Psoas muscle (tissue), 8 donors: ENCODE measurements at places on chromosomes 6 and 20. TPM values are rescaled to one million over a fixed set of nuclear protein-coding genes. Genes with fewer than 3 reads are reported as not detected.

GRCh38 chr20:10565191-10565921, 108.4 kb downstream of the JAG1 start:
- H3K36me3 ChIP-seq, result no peaks in the 10 kb centered on the region
- H3K27me3 ChIP-seq, result no peaks in the 10 kb centered on the region
- no peaks in the 10 kb centered on the region for H3K4me1 ChIP-seq
- peak; percentile 24 for DNase-seq
- no peak overlapping the region for H3K27ac ChIP-seq

GRCh38 chr6:165718491-165718891, 55.5 kb upstream of the PDE10A start:
- H3K27me3 ChIP-seq, result no peaks in the 10 kb centered on the region
- DNase-seq, result no peak
- no peak overlapping the region for H3K27ac ChIP-seq
- no peak overlapping the region for H3K4me3 ChIP-seq

DNA sequence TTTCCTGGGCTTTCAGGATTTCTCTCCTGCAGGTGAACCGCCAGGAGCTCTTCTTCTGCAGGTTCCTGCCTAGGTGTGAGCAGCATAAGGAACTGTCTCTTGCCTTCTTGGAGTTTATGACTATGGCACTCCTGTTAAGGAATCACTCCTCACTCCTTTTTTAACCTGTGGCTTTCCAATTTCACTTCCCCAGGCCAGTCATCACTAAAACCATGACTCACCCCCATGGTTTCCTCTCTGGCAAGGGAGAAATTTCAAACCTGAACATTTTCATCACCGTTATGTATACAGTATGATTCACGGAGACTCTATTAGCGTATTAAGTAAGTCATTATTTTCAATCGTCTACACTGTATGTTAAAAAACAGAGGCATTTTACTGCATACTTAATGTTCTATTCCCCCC, 78.2 kb upstream of the ARID1B start:
- H3K36me3 ChIP-seq, result no peaks in the 10 kb centered on the region
- no peaks in the 10 kb centered on the region for H3K4me1 ChIP-seq
- no peak for DNase-seq
- H3K27me3 ChIP-seq, result no peaks in the 10 kb centered on the region
- H3K27ac ChIP-seq, result no peak overlapping the region

The CAGE1 gene
- total RNA-seq, result not detected

- no peak overlapping the region for H3K4me3 ChIP-seq
- H3K4me1 ChIP-seq, result peaks cover 4% of the 10 kb centered on the region
- no peaks in the 10 kb centered on the region for H3K36me3 ChIP-seq
- H3K27ac ChIP-seq, result no peak overlapping the region
- no peak for DNase-seq
- H3K27me3 ChIP-seq, result no peaks in the 10 kb centered on the region
Observed at GRCh38 chr6:21707524-21708319, 114.2 kb downstream of the SOX4 start.

The FOXF2 gene
- total RNA-seq, result 0.15 TPM

The HLA-DOA gene
- 0.48 TPM for total RNA-seq

DNA sequence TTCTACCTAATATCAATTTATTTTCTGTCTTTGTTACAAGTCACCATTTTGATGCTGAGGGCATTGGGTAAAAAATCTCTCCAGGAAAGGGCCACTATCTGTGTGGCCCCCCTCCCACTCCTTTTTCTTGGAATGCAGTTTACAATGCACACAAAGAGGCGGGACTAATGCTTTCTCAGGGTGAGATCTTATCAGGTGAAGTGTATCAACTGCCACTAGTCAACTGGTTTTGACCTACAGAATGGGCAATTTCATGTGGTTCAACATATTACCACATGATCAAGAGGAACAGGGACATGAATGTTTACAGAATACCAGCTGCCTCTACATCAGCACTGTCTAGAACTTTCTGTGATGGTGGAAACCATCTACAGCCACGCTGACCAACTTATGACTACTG, 3.7 kb downstream of the RRBP1 start:
- peaks cover 22% of the 10 kb centered on the region for H3K4me1 ChIP-seq
- no peaks in the 10 kb centered on the region for H3K27me3 ChIP-seq

- no peak overlapping the region for H3K27ac ChIP-seq
- H3K27me3 ChIP-seq, result no peaks in the 10 kb centered on the region
- no peak for DNase-seq
- no peaks in the 10 kb centered on the region for H3K4me1 ChIP-seq
- H3K36me3 ChIP-seq, result no peaks in the 10 kb centered on the region
- no peak overlapping the region for H3K4me3 ChIP-seq
Observed at GRCh38 chr6:142737368-142738034, 207.5 kb downstream of the HIVEP2 start.

The C6orf163 gene
- 0.93 TPM for total RNA-seq

GRCh38 chr6:52790861-52791260, 12.8 kb downstream of the GSTA1 start:
- no peaks in the 10 kb centered on the region for H3K27me3 ChIP-seq
- H3K4me3 ChIP-seq, result no peak overlapping the region
- no peak for DNase-seq
- H3K36me3 ChIP-seq, result no peaks in the 10 kb centered on the region

DNA sequence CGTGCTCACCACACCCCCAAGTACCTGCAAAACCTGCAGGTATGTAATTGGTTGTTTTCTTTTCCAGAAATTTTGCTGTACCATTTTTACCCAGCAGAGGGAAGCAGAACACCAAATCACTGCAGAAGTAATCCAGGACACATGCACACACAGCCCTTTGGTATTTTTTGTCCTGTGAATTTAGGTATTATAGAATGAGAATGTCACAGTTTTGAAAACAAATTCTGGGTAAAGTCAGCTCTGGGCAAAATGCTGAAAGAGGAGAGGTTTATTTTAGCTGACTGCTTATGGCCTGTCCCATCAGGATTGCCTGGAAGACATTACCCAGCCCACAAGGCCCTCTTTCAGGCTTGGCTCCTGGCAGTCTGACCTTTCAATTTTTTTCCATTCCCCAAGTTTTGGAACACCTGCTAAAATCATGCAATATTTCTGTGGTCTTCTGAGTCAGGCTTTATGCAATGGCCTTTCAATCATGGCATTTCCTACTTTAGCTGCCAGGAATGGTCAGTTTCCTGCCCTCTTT, 3.5 kb upstream of the EFHC1 start:
- no peaks in the 10 kb centered on the region for H3K4me1 ChIP-seq
- DNase-seq, result no peak
- no peak overlapping the region for H3K27ac ChIP-seq
- no peaks in the 10 kb centered on the region for H3K27me3 ChIP-seq
- H3K4me3 ChIP-seq, result no peak overlapping the region
- H3K36me3 ChIP-seq, result no peaks in the 10 kb centered on the region

- no peak overlapping the region for H3K4me3 ChIP-seq
- no peaks in the 10 kb centered on the region for H3K4me1 ChIP-seq
- no peaks in the 10 kb centered on the region for H3K27me3 ChIP-seq
- no peak overlapping the region for H3K27ac ChIP-seq
- no peaks in the 10 kb centered on the region for H3K36me3 ChIP-seq
Observed at GRCh38 chr20:48339986-48340882, 487.6 kb downstream of the PREX1 start.
